ENCODE measurements at places on chromosomes 5 and 9.
A peak's percentile ranks its signal among the peaks of the same experiment; 100 is the strongest.

- no peak for DNase-seq
These were observed 342.7 kb upstream of the RIOK2 start for GRCh38 chr5:97525780-97526179.

DNA sequence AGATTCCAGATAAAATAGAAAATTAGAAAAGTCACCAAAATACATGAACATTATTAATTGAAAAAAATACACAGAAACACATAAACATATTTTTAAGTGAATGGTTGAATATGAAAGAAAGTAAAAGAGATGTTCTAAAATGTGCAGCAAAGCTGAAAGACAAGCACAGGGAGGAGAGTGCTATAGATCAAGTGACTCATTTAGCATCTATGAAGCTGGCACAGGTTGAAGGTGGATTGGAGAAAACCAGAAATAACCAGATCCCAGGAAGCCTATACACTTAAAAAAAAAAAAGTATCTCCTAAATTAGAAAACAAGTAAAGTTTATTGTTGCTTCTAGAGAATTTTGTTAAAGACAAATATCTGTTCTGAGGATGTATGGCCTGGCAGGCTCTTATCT, 338.9 kb downstream of the CDH12 start:
- DNase-seq = peak; percentile 12

- no peak for DNase-seq
These were observed 116.0 kb upstream of the RANBP3L start for GRCh38 chr5:36417668-36418067.

- DNase-seq = no peak
These were observed 506.5 kb downstream of the DMAC1 start for GRCh38 chr9:7293091-7293490.

DNA sequence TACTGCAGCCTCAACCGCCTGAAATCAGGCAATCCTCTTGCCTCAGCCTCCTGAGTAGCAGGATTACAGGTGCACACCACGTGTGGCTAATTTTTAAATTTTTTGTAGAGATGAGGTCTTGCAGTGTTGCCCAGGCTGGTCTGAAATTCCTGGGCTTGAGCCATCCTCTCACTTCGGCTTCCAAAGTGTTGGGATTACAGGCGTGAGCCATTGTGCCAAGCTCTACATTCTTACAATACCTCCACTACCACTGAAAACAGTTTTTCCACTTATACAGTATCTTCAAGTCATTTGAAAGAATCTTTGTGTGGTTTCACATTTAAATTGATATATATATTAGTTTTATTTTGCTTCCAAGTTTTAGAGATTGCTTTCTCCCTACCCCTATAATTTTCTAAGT, 42.6 kb downstream of the LARP1 start:
- DNase-seq = peak; percentile 17

DNA sequence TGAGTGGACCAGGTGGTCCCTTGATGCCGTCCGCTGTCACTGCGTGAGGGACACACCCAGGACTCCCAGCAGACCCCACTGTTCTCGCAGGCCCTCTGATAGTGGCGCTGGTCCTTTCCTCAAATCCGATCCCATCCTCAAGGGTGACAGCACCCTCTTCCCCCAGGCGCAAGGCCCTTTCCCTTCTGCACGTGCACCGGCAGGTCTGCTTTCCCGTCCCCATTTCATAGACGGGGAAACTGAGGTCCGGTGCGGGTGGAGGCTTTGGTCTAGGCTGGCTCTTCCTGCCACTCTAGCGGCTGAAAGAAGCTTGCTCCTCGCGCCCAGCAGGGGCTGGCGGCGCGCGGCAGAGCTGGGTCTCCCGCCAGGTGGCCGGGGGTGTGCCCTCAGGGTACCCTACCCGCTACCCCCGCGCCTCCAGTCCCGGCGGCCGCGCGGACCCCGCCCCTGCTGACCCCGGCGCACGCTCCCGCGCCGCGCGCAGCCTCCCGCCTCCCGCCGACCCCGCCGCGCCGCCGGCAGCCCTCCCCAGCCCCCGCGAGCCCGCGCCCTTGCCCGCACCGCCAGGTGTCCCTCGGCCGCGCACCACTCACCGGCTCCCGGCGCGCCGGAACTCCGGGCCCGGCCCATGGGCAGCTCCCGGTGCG, 453 bp downstream of the RASGEF1C start:
- no peak for DNase-seq

DNA sequence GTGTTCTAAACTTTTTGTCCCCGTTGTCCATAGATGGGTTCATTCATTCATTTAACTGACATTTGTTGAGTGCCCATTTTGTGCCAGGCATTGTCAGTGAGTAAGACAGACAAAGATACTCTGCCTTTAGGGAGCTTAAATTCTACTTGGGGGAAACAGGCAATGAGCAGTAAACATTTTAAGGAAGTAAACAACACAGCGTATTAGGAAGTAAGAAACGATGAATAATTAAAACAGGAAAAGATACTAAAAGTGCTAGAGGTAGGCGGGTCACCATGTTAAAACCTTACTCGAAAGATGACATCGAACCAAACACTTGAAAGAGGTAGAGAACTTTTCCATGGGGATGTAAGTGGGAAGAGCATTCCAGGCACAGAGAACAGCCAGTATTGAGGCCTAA, 5.5 kb upstream of the MAML1 start:
- no peak for DNase-seq

GRCh38 chr9:38339087-38339486, 53.4 kb upstream of the ALDH1B1 start:
- peak; percentile 56 for DNase-seq

GRCh38 chr5:148091991-148092964, 28.5 kb downstream of the SPINK5 start:
- no peak for DNase-seq

- no peak for DNase-seq
These were observed 2.0 kb downstream of the CTNND2 start for GRCh38 chr5:11902201-11902619.

DNA sequence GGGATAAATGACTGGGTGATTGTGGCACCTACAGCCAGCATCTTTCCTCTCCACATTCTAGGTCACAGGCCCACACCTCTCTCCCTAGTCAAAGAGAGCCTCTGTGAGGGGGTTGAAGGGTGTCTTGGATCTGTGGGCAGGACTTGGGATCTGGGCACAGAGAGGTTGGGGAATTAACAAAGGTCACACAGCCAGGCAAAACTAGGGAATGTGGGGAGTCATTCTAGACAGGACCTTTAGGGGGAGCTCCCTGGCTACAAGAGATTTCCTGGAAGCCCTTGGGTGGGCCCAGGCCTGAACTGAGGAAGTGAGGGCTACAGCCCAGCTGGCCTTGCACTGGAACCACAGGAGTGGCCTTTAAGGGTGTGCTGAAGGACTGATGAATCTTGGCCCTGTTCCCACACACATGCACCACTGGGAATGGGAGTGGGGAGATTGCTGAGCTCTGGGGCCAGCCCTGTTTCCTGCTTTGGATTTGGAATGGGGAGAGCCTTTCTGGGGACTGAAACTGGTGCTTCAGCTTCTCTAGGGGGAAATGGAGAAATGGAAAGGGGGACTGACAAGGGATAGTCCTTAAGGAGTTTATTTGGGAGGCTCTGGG, 12.4 kb upstream of the CXXC5 start:
- DNase-seq = peak; percentile 93

- DNase-seq = no peak
These were observed 1595.9 kb upstream of the NUDT12 start for GRCh38 chr5:105158526-105158925.

GRCh38 chr5:175752826-175753535, 95.1 kb downstream of the HRH2 start:
- DNase-seq = no peak

DNA sequence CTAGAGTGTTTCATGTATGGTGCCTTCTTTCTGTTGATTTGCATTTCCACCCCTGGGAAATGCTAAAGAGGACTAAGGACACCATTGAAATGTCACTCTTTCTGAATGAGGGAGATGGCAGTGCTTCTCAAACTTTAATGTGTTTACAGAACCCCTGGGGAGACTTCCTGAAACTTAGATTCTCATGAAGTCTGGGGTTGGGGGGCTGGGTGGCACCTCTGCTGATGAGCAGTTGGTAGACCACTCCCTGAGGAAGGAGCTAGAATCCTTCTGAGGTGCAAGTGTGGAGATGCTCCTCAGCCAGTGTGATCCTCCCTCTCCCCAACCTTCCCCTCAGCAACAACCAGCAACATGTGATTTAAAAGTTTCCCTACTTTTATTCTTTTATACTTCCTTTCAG, 546.8 kb downstream of the LRRC70 start:
- no peak for DNase-seq

- peak; percentile 18 for DNase-seq
These were observed 1057.3 kb downstream of the TLE1 start for GRCh38 chr9:80632041-80632440.

DNA sequence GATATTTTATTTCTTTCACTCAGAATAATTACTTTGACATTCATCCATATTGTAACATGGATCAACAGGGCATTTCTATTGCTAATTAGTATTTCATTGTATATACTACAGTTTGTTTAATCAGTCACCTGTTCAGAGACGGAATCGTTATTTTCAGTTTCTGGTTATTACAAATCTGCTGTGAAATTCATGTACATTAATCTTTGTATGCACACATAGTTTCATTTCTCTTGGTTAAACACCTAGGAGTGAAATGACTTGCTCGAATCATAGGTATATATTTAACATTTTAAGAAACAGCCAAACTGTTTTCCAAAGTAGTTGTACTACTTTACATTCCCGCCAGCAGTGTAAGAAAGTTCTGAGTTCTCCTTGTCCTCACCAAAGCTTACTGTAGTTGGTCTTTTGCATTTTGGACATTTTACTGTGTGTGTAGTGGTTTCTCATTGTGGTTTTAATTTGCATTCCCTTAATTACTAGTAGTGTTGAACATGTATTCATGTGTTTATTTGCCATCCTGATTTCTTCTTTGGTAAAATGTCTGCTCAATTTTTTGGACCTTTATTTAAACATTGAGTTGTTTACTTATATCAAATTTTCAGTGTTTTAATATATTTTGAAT, 198.2 kb downstream of the SAXO1 start:
- no peak for DNase-seq

Measured in fibroblast of skin of abdomen (primary cell).